Stimulated activated CD4-positive, alpha-beta T cell treated with anti-CD3 and anti-CD28 coated beads, Interleukin-12 subunit alpha, Interleukin-12 subunit beta, amount 100 ng/mL, for 48 hours (primary cell): ENCODE measurements at places on chromosomes 16 and 17.

- no peak for DNase-seq
Observed at GRCh38 chr16:70160821-70161220, 12.8 kb upstream of the CLEC18C start.

GRCh38 chr17:45749831-45750335 is 34.2 kb upstream of the CRHR1 start:
- no peak for DNase-seq

DNA sequence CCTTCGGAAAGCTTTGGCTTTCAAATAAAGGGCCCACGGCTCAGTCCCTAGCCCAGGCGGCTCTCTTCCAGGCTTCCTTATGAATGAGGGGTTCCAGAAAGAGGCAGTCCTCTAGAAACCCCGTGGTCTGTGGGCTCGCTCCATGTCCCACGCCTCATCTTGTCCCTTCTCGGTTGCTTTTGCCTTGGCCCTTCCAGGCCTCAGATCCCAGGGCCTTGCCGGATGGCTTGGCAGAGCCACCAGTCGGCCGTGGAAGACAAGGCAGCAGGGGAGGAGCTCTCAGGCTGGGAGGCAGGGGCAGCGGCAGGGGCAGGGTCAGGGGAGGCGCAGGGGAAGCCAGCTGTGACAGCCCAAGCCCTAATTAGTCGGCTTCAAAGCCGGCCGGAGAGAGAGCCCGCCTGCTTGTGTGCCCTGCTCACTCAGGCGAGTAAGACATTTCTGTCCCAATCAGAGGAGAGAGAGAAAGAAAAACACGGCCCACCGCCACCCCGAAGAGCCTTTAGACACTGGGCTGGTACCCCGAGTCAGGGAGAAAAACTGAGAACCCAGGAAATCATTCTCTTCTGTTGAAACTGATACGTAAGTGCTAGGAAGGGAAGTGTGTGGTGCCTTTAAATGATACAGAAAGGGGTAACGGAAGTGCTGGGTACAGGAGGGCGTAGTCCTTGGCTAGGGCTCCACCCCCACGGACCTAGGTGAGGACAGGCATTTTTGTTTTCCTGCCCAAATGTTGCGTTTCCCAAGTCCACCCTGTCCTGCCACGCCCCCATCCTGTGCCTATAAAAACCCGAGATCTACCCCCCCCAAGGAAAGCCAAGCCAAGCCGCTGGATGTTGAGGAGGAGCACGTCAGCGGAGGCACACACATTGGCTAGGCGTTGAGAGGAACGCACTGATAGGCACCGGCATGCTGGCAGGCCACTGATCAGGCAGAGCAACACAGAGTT is 27.8 kb upstream of the MEIOC start:
- DNase-seq = no peak

GRCh38 chr17:57634713-57635465 is 110.2 kb downstream of the CCDC182 start:
- DNase-seq = no peak

- DNase-seq = no peak
Observed at GRCh38 chr16:75628351-75628750, 5.3 kb upstream of the ADAT1 start.

DNA sequence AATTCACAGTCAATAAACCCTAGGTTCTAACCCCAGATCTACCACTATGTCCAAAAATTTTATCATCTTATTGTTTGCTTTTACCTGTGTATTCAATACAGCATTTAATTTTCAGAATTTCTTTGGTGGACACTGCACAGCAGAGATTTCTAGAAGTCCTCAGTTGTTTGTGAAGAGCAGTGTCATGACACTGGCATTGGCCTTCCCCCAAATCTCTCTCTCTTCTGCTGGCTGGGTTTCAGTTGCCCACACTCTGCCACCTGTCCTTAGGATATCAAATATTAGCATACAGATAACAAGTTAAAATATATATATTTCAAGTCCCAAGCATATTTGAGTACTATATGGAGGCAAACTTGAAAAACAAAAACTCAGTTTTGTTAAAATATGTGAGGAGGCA is 2.0 kb upstream of the THUMPD1 start:
- no peak for DNase-seq

- DNase-seq = no peak
Observed at GRCh38 chr16:49857423-49858181, 1.7 kb upstream of the ZNF423 start.

DNA sequence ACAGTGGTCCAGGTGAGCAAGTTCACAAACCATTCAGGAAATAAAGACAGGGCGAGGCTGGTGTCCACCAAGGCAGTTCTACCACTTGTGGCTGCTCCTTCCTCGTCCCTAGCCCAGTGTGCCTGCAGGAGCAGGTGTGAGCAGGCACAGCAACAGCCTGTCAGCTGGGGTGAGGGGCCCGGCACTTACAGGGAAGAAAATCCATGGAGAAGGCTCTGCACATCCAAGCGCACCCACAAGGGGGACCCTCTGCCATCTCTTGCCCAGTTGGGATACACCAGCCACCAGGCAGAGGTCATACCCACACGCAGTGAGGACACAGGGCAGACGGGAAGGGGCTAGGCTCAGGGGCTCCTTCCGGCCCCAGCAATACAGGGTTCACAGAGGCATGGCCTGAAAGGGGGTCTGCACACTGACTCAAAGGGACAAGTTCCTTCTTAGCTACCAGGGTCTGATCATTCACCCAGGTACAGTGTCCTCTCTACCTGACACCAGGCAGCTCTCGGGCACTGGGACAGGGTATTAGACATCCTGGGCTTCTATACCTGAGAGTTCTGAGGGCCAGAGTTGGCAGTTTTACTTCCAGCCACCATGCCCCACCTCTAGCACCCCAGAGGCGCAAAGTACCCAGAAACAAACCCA is 27.0 kb downstream of the CDIP1 start:
- DNase-seq = no peak

DNA sequence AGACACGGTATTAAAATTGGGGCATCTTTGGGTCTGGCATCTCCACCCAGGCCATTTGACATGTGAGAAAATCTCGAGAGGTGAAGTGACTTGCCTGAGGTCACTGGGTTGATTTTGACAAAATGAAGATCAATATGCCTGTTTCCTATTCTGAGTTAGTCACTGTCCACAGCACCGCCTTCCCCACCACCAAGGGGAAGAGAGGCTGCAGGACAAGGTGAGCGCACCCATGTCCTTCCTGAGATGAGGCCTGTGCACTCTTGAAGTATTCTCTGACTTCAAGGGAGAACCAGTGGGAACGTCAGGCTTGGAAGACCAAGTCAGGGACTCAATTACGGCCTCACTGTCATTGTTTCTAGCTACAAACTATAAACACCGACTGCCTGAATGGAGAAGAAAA is 49.9 kb upstream of the WSB1 start:
- no peak for DNase-seq

DNA sequence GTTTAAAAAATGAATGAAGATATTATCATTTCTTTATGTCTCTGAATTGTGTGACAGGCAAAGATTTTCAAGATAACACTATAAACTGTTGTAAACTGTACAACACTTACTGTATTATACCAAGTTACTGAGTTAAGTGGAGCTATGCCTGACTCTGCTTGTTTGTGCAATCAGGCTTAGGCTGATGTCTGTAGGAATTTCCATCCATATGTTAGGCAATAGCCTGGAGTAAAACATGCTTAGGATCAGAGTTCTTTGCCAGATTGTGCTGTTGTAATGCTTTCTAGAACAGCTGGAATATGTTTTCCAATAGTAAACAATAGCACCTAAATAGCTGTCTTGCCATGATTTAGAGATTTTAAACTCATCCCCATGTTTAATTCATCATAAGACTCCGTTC is 1496.7 kb downstream of the CDH11 start:
- no peak for DNase-seq

GRCh38 chr16:65409510-65409909 is 287.6 kb upstream of the CDH11 start:
- no peak for DNase-seq

DNA sequence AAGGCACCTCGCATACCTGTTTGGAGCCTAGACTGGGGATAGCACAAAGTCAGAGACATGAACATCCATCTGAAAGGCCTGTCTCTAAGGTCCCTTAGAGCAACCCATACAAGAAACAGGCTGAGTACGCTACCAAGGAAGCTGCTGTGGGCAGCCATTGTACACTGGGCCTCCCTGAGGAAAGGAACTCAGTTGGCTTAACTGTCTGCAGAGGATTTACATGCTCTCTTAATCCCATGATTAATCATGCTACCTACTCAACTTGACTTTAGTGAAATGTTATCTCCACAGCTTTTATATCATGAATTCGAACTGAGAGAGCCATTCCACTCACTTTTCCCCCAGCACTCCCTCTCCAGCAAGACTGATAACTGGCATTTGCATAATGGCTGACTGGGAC is 26.0 kb downstream of the PHLPP2 start:
- no peak for DNase-seq

DNA sequence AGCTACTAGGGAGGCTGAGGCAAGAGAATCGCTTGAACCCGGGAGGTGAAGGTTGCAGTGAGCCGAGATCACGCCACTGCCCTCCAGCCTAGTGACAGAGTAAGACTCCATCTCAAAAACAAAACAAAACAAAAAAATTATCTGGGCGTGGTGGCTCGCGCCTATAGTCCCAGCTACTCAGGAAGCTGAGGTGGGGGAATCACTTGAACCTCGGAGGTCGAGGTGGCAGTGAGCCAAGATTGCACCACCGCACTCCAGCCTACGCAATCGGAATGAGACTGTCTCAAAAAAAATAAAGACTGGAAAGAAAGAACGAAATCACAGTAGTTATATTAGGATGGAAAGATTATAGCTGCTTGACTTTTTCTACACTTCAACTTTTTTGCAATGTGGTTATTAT is 18.9 kb downstream of the COG1 start:
- no peak for DNase-seq

- DNase-seq = no peak
Observed at GRCh38 chr16:11706180-11706742, 36.4 kb downstream of the TXNDC11 start.

GRCh38 chr17:48173191-48173984 is 65.8 kb downstream of the SNX11 start:
- DNase-seq = no peak

- DNase-seq = no peak
Observed at GRCh38 chr17:37170881-37171425, 204.8 kb upstream of the C17orf78 start.

DNA sequence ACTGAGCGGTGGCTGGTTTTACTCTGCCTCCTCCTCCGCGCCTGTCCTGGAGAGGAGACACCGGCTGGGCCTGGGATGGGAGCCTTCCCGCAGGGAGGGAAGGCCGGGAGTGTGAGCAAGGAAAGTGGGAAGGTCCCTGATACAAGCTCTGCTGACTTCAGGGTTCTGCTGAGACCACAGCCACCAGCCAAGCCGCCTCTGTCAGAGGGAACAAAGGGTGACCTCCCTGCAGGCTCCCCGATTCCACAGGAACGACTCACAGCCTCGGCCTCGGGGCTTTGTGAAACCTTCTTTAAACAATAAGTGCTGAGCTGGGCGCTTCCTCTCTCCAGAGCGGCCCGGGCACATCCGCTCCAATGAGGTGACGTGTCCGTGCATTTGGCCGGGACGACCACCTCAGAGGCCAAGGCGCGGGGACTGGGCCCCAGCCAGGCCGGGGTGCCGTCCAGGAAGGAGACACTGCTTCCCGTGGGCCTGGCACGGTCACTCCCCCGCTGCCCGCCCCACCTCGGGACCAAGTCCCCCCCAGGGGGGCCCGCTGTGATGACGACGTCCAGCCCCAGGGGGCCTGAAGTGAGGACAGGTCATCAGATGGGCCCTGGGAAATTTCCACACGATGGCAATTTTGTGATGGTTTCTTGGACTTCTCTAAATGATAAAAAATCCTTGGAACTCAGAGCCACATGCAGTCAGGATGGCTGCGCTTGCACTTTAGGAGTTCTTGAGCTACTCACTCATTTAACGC is 11.8 kb upstream of the CIBAR2 start:
- no peak for DNase-seq

DNA sequence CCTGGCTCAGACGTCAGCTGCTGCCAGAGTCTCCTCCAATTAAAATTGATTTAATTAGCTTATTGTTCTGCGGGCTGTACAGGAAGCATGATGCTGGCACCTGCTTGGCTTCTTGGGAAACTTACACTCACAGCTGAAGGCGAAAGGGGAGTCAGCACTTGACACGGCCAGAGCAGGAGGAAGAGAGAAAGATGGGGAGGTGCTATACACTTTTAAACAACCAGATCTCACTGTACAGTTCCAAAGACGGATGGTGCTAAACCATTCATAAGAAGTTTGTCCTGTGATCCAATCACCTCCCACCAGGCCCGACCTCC is 1.4 kb upstream of the PRDM7 start:
- no peak for DNase-seq

- DNase-seq = no peak
Observed at GRCh38 chr16:49526860-49527365, 153.3 kb downstream of the C16orf78 start.

- no peak for DNase-seq
Observed at GRCh38 chr16:23920899-23921298, 85.1 kb downstream of the PRKCB start.

GRCh38 chr16:57544124-57544653 is 1.7 kb downstream of the ADGRG5 start:
- DNase-seq = no peak

DNA sequence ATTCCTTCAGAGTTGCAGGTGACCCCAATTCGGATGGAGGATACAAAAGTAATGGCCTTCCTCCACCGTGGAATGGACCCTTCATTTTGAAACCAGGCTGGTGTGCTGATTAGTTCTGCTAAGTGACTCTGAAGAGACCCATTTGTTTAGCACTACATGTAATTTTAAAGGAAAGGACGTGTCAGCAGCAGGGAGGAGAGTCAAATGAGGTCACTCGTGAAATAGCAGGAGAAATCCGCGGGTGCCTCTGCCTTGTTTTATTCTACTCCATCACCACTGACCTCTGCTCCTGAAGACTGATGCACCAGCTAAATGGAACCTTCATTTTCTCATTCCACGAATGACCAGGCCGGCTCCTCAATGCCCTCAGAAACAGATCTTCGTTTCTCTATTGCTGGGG is 589.2 kb downstream of the CDH11 start:
- DNase-seq = no peak

DNA sequence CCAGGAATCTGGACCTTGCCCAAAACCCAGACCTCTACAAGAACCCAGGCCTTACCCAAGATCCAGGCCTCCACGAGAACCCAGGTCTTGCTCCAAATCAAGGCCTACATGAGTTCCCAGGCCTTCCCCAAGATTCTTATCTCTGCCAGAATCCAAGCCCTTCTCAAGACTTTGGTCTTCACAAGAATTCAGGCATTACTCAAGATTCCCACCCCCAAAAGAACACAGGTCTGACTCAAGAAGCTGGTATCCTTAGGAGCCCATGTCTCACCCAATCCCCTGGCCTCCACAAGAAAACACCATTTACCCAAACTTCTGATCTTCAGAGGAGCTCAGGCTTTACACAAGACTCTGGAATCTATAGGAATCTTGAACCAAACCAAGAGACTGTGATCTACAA is 2.6 kb downstream of the SPEM3 start:
- DNase-seq = no peak
